Stimulated activated CD8-positive, alpha-beta memory T cell treated with anti-CD3 and anti-CD28 coated beads, Interleukin-15, amount 100 ng/mL, for 1 hour (primary cell): ENCODE measurements at places on chromosomes 3 and 15.

- DNase-seq = no peak
These were observed 329.9 kb upstream of the TBL1XR1 start for GRCh38 chr3:177527182-177527581.

DNA sequence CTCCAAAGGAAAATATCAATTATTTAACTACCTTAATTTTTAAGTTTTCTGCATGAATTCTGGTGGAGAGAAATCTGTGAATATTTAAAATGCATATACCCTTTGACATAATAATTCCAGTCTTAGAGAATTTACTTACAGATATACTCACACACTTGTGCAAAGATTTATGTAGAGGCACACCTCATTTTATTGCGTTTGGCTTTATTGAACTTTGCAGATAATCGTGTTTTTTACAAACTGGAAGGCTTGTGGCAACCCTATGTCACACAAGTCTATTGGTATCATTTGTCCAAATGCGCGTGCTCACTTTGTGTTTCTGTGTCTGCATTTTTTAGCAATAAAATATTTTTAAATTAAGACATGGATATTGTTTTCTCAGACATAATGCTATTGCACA is 81.5 kb downstream of the SENP2 start:
- no peak for DNase-seq

- DNase-seq = no peak
These were observed 61.5 kb downstream of the C3orf38 start for GRCh38 chr3:88211096-88211890.

GRCh38 chr15:41790756-41791546 is 16.7 kb downstream of the MAPKBP1 start:
- DNase-seq = no peak

- DNase-seq = no peak
These were observed 341.0 kb upstream of the RASGRP1 start for GRCh38 chr15:38905632-38906031.

DNA sequence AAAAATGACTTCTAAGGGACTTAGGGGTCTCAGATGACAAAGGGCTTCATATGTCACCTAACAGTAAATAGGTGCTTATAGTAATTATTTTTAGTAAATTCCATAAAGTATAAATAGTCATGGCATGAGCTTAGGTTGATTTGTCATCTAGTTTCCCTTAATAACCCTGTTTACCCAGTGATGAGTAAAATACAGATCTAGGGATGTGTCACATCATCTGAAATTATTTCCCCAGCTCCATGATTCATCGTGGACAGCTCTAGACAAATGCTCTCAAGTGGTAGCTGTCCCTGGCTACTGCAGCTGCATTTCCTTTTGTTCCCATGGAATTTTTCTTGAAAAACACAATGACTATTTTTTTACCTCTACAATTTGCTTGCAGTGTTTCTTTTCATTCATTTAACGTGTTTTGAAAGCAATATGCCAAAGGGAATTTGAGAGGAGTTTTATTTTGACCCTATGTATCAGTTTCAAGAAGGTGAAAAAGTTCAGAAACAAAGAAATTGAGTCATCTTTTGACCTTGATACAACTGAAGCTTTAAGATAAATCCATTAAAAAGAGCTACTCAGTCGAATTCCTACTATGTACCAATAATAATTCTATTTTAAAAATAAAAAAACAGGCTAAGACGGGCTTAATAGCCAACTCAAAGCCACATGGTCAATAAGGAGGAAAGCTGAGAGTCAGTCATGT is 241.6 kb downstream of the KCNMB2 start:
- no peak for DNase-seq

DNA sequence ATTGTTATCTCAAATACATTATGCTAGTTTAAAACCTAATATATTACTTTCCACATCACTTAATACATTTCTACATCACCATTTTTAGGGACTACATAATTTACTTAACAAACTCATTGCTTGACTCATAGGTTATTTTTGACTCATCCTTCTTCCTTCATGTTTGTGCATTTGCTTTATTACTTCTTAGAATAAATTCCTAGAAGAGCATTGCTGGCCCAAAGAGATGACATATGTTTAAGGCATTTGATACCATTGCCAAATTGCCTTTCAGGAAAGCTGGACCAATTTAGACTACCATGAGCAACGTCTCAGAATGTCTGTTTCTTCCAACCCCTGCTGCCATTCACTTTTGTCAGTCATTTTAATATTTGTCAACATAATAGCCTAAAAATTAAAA is 905.8 kb downstream of the IGSF11 start:
- no peak for DNase-seq

- no peak for DNase-seq
These were observed 72.3 kb downstream of the SLCO3A1 start for GRCh38 chr15:91925794-91926193.

DNA sequence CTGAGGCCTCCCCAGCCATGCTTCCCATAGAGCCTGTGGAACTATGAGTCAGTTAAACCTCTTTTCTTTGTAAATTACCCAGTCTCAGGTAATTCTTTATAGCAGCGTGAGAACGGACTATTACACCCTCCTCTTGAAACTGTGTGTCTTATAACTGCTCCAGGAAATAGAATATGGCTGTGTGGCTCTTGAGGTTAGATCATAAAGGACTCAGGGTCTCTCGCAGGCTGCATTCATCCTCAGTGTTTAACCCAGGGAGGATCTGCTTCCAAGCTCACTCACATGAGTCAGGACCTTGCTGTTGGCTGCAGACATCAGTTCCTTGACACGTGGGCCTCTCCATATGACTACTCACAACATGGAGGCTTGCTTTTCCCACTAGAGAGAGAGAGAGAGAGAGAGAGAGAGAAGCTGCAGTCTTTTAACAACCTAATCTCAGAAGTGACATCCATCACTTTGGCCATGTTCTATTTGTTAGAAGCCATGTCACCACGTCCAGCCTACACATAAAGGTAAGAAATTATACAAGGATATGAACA is 114.3 kb upstream of the UBE2E1 start:
- no peak for DNase-seq

DNA sequence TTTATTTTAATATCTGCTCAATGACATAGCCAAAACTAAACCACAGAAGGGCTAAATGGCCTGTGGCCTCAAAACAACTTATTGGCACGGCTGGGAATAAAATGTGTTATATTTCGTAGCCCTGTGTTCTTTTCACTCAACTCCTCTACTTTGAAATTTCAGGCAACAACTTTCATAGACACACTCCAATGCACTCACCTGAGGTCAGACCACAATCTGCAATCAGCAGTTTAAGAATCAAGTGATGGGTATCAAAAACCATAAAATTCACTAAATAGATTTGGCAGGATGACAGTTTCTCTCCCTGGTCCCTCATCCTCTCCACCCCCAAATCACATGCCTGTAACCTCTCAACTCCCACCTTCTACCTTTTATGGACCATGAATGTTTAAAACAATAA is 2.0 kb upstream of the CD200R1 start:
- DNase-seq = no peak

- no peak for DNase-seq
These were observed 15.1 kb downstream of the CCDC33 start for GRCh38 chr15:74251131-74251811.

- DNase-seq = no peak
These were observed 45.3 kb downstream of the SEMA3G start for GRCh38 chr3:52399593-52399992.

- DNase-seq = no peak
These were observed 227.0 kb upstream of the WNT5A start for GRCh38 chr3:55714057-55714456.

DNA sequence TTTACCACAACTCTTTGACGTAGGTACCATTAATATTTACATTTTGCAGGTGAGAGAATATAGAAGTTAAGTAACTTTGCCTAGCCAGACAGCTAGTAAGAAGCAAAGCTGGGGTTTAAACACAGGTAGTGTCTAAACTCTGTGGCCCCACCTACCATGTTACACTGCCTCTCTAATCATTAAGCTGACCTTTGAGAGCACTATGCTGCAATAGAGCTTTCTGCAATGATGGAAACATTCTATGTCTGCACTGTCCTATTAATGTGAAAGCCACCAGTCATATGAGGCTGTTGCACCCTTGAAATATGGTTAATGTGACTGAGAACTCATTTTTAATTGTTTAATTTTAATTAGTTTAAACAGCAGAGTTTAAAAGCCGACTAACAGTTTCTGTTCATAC is 6.3 kb upstream of the RARB start:
- DNase-seq = no peak

- DNase-seq = no peak
These were observed 28.4 kb upstream of the ATP2C1 start for GRCh38 chr3:130865489-130865888.

DNA sequence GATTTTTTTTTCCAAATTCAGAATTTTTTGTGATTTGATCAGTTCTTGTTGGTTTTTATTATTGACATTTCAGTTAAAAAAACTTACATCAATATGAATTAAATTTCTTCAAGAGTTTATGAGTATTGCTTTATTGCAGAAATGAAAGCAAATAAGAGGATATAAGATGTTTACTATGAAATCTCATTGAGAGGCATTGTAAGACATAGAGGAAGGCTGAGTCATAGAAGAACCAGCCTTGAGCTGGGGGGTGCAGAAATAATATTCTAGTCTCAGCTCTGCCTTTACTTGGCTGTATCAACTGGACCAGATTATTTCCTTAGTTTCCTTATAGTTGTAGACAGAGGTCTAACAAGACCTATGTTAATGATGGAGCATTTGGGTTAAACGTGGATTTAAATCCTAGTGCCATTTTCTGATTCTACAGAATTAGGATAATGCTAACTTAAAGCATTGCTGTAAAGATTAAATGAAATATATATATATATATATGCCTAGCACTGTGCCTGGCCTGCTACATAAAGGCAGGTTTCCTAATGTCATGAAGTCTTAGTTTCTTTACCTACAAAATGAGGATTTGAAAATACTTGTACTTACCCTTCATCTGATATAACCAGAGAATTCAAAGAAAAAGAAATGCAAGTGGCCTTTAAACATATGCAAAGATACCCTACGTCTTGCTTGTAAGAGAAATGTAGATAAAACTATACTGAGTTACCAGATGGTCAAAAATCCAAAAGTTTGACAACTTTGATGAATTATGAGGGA is 7.3 kb downstream of the FAM98B start:
- DNase-seq = no peak

DNA sequence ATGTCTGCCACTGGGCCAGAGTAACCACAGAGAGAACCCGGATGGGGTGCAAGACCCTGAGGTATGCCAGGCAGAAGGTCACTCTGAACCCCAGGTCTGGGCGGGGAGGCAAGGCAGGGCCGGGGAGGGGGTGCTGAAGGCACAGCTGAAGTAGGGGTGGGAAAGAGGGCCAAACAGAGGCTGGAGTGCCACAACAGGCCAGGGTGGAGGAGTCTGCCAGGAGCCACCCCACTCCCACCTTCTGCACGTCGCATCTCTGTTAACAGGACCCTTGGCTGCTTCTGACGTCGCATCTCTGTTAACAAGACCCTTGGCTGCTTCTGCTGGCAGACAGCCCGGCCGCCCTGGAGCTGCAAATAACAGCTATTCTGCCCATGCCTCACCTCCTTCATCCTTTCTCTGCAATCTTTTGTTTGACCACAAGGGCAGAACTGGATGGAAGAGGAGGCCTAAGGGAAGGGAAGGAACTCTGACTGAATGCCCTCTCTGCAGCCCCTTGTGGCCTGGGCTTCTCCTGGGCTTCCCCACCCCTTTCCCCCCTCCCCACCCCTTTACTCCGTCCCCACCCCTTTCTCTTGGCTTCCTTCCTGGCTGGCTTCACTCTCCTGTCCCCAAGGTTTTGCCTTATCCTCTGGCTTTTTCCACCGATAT is 20.6 kb upstream of the FBLN2 start:
- DNase-seq = no peak

- DNase-seq = no peak
These were observed 590.9 kb downstream of the EPHA3 start for GRCh38 chr3:89698208-89698830.

DNA sequence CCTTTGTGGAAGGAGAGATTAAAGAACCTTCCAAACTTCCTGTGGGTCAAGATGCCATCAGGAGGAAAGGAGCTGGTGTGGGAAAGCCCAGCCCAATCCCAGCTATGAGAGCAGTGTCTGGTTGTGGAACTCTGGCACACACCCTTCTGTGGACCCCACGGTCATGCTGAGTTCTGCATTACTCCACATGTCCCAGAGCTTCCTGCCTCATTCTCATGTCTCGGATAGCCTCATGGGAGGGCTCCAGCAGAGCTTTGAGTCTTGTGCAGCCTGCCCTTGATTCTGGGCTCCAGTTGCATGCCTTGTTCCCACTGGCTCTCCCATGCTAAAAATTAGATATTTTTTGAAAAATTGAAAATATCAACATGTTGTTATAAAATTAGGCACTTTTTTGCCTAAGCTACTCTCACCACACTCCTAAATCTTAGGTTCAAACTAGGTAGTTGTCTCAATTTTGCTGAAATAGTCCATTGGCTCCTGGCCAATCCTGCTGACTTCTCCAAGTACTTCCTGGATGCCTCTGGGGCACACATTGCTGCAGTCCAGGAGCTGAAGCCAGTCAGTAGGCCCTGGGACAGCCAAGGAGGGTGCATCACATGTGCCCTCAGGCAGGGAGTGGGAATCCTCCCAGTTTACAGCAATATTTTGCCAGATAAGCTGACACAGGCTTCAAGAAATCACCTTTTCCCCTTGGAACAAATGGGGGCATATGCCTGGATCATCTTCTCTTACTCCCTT is 144.3 kb downstream of the EEFSEC start:
- DNase-seq = no peak

DNA sequence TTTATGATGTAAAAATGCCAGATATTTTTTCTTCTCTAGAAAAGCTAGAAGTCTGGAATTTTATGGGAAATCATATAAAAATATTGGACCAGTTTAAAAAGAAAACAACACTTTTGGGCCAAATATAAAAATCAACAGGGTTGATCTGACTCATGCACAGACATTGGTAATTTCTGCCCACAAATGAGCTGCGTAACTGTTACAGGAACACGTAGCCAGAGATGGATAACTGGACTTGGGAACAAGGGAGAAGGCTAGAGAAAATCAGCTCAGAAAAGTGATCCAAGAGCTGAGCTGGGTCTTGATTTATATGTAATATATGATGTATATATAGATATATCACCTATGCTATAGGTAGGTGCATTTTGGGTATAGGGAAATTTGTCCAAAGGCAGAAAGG is 36.8 kb upstream of the NAALADL2 start:
- no peak for DNase-seq

DNA sequence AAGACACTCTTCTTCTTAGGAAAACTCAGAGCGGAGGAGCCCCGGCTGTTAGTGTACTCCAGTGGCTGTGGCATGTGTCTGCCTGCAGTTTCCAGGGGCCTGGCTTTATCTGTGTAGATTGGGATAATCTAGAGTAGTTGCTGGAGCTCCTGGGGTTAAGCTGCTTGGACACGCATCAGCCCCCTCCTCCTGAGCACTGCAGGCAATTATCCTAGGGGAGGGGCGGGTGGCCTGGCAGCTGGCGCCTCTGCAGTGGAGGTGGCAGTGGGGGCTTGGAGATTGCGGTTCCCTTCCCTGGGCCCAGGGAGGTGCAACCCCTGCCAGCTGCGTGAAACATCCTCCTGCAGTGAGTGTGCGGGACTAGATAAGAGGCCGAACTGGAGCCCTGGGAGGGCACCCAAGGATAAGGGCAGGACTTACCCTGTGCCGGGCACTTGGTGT is 68.2 kb downstream of the EFCAB12 start:
- DNase-seq = no peak

- DNase-seq = no peak
These were observed 32.6 kb upstream of the FHIT start for GRCh38 chr3:61283876-61284275.

GRCh38 chr15:90315278-90315982 is 36.7 kb upstream of the ZNF774 start:
- no peak for DNase-seq
